ENCODE measurements at places on chromosomes 5 and 9.

GRCh38 chr9:112696461-112696860, 21.5 kb downstream of the INIP start:
- DNase-seq, result no peak

DNA sequence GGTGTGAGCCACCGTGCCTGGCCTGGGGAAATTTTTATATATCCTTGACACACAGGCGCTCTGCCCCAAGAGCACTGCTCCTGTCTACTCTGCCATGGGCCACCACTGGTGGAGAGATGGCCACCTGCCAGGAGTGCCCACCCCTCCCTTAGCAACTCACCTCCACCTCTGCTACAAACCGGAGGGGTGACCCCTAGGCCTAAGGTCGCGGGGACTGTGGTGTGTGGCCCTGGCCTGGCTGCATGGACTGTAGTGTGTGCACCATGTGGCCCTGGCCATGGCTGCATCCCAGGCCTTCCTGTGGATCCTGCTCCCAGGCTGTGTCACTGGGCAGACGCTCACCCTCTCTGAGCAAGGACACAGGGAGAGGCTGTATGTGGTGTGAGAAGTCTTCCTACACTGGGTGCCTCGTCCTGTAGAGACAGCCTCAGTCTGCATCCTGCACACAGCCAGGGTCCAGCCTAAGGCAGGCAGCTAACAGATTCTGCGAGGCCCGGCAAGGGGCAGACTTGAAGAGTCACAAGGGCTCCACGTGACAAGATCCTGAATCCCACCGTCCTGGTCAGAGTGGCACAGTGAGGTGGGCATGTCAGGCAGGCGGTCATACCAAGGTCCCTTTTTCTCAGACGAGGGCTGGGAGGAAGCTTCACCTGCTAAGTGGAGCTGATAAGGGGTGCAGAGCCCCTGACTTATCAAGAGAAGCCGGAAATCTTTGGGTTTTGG, 10.3 kb downstream of the NINJ1 start:
- DNase-seq, result peak; percentile 3

- DNase-seq, result peak; percentile 79
Observed at GRCh38 chr9:137276473-137277328, 825 bp upstream of the TOR4A start.

GRCh38 chr5:156531199-156531598, 204.2 kb downstream of the SGCD start:
- DNase-seq, result no peak

- no peak for DNase-seq
Observed at GRCh38 chr5:168513861-168514428, 15.2 kb upstream of the FBLL1 start.

- DNase-seq, result no peak
Observed at GRCh38 chr9:5587024-5587423, 41.9 kb upstream of the RIC1 start.

- DNase-seq, result no peak
Observed at GRCh38 chr5:125856949-125857348, 566.3 kb upstream of the GRAMD2B start.

- DNase-seq, result peak; percentile 28
Observed at GRCh38 chr9:122498883-122499288, 11.7 kb upstream of the OR1J2 start.

- DNase-seq, result no peak
Observed at GRCh38 chr9:76926846-76927245, 20.9 kb upstream of the PRUNE2 start.

GRCh38 chr9:73199886-73200285, 48.2 kb downstream of the ANXA1 start:
- peak; percentile 21 for DNase-seq

DNA sequence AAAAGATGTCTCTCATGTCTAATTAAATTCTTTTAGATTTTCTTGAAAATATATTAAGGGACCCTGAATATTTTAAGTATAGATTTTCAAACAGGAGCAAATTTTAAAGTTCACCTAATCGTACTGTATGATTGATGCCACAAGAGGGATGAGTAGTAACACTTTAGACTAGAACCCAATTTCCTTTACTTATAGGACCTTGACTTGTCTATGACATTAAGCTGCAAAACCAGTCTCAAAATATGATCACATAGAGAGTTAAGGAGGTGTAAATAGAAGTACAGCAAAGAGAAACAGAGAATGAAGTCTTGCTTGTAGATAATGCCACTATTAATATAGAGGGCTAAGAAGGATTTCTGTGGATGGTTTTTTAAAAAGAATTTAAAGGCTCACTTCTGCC, 312.9 kb upstream of the PRR16 start:
- DNase-seq, result no peak

DNA sequence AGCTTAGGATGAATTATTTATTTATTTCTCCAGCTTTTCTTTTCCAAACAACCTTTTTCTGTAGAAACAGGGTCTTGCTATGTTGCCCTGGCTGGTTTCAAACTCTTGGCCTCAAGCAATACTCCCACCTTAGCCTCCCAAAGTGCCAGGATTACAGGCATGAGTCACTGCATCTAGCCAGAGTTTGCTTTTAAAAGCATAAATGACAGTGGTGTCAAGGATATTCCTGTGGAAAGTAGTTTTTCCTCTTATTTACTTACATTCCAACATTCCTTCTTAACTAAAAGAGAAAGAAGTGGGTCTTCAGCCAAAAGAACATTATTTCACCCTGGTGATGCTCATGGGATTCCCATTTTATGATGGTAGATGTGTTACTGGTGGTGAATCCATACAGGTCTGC, 62.4 kb downstream of the GRIA1 start:
- DNase-seq, result no peak

DNA sequence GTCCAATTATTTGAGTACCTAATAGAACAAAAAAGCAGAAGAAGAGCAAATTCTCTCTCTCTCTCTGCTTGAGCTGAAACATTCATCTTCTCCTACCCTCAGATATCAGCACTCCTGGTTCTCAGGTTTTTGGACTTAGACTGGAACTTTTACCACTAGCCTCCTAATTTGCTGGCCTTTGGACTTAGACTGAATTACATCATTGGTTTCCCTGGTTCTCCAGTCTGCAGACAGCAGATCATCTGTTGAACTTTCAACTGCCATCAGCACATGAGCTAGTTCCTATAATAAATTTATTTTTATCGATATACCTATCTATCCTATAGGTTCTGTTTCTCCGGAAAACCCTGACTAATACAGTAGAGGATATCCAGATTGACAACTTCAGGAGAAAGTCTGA, 208.9 kb upstream of the GAS1 start:
- DNase-seq, result no peak

DNA sequence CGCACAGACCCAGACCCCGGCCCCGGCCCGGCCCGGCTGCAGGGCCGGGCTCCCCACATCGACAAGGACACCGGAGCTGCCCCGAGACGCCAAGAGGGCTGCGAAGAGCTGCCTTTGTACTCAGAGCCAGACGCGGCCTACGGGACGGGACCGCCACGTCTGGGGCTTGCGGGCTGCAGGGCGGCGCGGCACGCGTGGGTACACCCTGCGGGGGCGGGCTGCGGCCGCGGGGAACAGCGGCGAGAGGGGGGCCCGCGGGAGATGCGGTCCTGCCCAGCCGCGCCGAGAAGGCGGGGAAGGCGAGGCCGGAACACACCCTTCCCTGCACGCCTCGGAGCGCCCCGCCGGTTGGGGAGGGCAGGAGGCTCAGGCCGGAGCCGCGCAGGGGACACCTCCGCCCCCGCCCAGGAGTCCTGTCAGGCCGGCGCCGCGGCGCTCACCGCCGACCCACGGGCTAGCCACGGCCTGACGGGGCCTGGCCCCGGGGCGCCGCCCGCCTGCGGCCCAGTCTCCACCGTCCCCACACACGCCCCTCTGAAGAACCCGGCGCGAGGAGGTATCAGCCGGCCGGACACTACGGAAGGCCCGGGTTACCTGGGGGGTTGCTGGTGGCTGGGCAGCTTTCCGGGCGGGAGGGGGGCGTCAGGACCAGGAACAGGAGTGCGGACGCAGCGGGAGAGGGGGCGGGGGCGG, 478 bp downstream of the RAB14 start:
- DNase-seq, result peak; percentile 69

DNA sequence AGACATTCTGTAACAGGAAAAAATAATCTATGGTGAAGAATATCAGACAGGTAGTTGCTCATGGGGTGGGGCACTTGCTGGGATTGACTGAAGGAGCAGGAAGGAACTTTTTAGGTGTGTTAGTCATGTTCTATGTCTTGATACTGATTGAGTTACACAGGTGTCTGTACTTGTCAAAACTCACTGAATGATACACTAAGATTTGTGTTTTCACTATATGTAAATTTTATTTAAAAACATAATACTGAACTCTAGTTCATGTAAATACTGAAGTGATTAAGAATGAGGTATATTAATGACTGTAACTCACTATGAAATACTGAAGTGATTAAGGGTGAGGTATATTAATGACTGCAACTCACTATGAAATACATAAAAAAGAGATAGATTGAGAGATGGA, 28.5 kb downstream of the IL6ST start:
- no peak for DNase-seq

DNA sequence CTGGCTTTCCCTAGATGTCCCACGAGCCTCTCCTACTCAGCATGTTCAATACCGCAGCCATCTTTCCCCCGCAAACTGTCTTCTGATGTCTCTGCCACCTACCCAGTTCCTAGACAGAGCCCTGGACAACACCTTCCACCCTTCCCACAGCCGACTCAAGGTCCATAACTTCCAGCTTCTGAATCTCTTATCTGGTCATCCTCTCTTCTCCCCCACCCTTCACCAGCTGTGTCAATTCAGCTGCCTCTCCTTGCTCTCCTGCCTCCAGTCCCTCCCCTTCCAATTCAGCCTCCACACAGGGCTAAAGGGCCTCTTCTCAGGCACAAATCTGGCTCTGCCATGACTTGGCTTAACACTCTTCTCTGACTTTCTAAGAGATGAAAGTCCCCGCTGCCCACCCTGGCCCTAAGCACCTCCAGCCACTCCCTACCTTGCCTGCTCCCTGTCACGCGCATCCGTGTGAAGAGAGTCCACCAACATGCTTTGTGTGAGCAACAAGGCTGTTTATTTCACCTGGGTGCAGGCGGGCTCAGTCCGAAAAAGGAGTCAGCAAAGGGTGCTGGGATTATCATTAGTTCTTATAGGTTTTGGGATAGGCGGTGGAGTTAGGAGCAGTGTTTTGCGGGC, 25.2 kb downstream of the AQP7 start:
- no peak for DNase-seq

DNA sequence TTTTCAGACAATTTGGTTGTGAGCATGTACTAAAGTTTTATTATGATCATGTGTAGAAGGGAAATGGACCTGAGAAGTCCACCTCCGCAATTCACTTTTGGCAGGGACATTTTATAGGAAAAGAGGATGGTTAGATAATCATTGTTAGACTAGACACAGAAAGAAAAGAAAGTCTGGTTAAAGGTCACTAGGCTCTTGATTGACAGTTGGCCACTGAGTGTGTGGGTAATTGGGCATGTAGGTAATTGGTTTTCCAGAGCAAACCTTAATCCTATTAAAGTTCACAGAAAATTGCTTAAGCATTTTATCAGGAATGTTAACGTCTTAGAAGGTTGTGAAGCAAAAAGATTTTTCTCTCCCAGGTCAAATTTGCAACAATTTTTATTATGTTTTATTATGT, 158.5 kb upstream of the CLINT1 start:
- DNase-seq, result no peak

GRCh38 chr5:50406877-50407276, 34.2 kb downstream of the EMB start:
- DNase-seq, result no peak

GRCh38 chr5:73909474-73909873, 283.5 kb downstream of the ARHGEF28 start:
- DNase-seq, result no peak

DNA sequence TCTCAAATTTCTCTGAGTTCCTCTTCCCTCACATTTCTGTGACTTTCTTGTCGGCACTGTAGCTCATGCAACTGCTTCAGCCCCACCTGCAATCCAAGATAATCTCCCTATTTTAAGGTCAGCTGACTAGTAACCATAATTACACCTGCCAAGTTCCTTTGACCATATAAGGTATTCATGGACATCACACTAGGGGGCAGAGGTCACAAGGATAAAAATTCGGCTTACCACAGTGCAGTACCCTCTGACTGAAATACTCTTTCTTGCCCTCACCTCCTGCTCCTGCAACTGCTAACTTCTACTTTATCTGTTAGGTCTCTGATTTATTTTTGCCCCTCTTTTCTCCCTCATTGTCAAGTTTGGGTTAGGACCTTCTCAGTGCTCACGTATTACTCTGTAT, 144.2 kb downstream of the GDNF start:
- DNase-seq, result no peak

- DNase-seq, result no peak
Observed at GRCh38 chr9:34988218-34989002, 1.1 kb upstream of the DNAJB5 start.

DNA sequence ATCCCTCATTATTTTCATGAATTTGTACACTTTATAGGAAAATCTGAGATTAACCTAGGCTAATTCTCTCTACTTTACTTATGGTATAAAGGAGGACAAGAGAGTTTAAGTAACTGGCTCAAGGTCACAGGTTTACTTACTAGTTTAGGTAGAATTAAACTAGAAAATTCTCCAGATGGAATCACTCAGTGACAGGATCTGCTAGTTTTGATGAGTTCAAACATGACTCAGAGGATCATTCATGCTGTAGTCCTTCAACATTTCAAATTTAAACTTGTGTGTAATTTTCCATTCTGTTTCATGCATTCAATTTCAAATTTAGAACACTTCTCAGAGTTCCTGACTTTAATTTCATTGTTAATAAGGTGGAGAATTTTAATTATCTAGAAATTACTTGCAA, 485.7 kb upstream of the TUSC1 start:
- DNase-seq, result no peak

Data from iPS-NIHi11 (cell line).